ENCODE measurements at places on chromosomes 2 and 18. TPM values are rescaled to one million over a fixed set of nuclear protein-coding genes. Genes with fewer than 3 reads are reported as not detected.

DNA sequence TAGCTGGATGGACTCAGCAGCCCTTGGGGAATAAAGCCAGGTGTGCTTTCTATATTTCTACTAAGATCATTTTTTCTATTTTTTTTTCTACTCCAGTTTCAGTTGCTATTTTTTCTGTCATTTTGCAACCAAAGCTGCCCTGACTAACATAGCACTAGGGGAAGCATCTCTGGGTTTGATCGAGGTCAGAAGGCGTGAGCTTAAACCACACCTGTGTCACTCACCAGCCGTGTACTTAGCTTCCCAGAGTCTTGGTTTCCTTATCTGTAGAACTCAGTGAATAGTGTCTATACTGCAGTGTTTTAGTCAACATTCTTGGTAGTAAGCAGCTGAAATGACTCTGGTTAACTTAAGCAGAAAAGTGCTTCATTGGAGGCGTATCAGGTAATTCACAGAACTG lies 489.6 kb upstream of the SPRED2 start:
- H3K36me3 ChIP-seq = no peaks in the 10 kb centered on the region
- peaks cover 6% of the 10 kb centered on the region for H3K4me1 ChIP-seq
- DNase-seq = no peak

GRCh38 chr2:65263262-65263661 lies 35.6 kb downstream of the ACTR2 start:
- H3K36me3 ChIP-seq = peaks cover 9% of the 10 kb centered on the region
- H3K27ac ChIP-seq = no peak overlapping the region
- DNase-seq = no peak
- H3K27me3 ChIP-seq = no peaks in the 10 kb centered on the region
- no peaks in the 10 kb centered on the region for H3K4me1 ChIP-seq

The IL36RN gene
- 0.13 TPM for total RNA-seq

The GALR1 gene
- total RNA-seq = 4.0 TPM

The CENPA gene
- total RNA-seq = 10.7 TPM
